ENCODE measurements at places on chromosomes 1 and 21.
A peak's percentile ranks its signal among the peaks of the same experiment; 100 is the strongest.

- no peak for DNase-seq
These were observed 30.7 kb downstream of the VCAM1 start for GRCh38 chr1:100750005-100750885.

DNA sequence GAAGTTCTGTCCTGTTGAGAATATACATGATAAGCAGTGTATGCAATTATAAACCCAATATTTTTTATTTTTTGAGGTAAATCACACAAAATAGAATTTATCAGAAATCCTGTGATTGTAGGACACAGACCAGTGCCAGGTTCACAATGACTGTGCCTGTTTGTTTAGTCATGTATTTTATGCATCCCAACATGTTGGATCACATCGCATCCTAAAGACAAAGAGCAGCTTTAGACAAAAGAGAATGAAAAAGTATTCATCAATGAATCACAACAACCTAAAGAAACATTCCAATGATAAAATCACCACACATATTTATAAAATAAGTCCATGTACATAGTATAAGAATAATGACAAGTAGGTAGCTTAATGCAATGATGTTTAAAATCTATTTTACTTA lies 53.2 kb upstream of the LRRC8D start:
- no peak for DNase-seq

DNA sequence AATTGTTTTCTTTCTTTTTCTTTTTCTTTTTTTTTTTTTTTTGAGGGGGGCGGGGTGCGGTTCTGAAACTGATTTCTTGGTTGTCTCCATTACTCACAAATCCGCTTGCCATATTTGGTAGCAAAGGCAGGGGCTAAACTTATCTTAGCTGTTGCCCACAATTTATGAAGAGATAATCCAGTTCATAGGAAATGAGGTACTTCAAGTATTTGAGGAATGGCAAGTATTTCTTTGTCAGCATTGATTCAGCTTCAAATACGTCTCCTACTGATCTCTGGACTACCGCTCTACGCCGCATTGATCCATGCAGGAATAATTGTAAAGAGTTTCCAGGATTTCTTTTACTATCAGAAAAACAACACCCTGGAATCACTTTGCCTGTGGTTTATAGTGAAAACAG lies 289.2 kb upstream of the DPYD start:
- peak; percentile 97 for DNase-seq

- DNase-seq: no peak
These were observed 4.2 kb downstream of the ADCY10 start for GRCh38 chr1:167909691-167910180.

GRCh38 chr1:20411196-20411980 lies 74.6 kb downstream of the CAMK2N1 start:
- DNase-seq: peak; percentile 95

GRCh38 chr21:46092026-46092764 lies 5.7 kb upstream of the COL6A2 start:
- peak; percentile 99 for DNase-seq

- no peak for DNase-seq
These were observed 27.4 kb downstream of the ELF3 start for GRCh38 chr1:202037706-202038296.

GRCh38 chr21:29638138-29638537 lies 301.7 kb downstream of the GRIK1 start:
- no peak for DNase-seq

- DNase-seq: no peak
These were observed 1.5 kb downstream of the CDC7 start for GRCh38 chr1:91501971-91502671.

DNA sequence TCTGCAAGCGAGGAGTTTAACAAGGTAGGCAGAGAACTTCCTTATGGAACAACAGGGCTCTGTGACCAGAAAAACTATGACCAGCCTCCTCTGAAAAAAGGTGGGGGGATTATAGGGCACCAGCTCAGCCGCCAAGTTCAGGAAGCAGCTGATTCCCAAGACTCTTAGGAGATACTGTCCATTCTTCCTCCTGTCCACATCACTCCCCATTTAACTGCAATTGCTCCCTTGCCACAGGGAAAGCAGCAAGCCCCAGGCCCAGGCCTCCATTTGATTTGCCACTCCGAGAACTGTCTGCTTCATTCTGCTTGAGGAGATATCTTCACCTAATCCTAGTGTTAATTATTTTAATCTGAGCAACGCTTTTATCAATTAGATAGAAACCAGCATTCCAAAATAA lies 254.3 kb downstream of the ZNF648 start:
- DNase-seq: no peak

DNA sequence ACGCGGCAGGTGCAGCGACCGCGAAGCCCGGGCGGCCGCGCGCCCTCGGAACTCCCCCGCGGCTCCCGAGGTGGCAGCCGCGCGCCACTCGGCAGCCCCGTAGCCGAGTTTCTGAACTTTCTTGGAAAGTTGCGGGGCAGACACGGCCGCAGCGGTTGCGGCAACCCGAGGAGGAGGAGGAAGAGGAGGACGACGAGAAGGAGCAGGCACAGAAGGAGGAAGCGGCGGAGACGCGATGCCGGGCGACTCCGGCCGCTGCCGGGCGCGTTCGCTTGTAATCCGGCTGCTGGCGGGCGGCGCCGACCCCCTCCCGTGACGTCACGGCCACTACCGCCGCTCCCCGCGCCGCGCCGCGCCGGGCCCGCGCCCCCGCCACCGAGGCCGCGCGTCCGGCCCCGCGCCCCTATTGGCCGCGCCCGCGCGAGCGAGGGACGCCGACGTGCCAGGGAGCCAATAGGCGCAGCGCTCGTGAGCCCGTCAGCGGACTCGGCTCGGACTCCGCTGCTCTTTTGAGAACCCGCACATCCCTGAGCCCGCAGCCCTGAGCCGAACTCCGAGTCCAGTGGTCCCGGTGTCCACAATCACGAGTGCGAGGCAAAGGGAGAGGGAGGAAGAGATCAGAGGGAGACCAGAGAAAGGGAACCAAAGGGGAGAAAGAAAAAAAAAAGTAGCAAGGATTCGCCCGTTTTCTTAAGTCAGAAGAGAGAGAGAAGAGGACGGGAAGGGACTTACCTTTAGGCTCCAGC lies 736 bp upstream of the BARHL2 start:
- DNase-seq: peak; percentile 13
